CD4-positive, alpha-beta memory T cell (primary cell): ENCODE measurements at places on chromosomes 7 and 10.

DNA sequence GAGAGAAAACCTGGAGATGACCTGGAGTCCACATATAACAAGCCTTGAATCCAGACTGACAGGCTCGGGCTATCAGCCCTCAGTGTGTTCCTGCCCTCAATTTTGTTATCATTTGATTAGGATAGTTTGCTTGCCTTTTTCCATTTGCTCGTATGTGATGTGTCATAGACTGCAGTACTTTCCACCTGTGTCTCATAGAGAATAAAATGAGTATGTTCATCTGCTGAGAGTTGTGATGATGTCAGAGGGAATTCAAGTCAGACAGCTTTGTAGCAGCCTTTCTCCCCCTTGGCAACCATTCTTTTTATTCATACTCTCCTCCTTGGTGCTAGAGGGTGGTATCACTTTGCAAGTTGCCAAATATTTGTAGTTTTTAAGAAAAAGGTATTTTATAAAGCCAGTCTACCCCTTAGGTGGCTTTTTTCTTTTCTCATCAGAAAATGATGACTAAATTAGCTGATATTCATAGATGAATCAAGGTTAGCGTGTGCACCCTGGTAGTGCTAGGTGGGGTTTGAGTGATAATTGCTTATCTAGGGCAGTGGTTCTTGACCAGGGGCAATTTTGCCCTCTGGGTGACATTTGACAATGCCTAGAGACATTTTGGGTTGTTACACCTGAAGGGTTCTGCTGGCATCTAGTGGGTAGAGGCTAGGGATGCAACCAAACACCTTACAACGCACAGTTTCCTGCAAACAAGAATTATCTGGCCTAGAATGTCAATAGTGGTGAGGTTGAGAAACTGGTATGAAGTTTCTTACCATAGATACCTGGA, 5.4 kb downstream of the SGPL1 start:
- DNase-seq: no peak

- DNase-seq: no peak
Measured at GRCh38 chr7:29995652-29996051, 6.1 kb upstream of the SCRN1 start.

- no peak for DNase-seq
Measured at GRCh38 chr7:16135658-16136057, 285.7 kb downstream of the CRPPA start.

DNA sequence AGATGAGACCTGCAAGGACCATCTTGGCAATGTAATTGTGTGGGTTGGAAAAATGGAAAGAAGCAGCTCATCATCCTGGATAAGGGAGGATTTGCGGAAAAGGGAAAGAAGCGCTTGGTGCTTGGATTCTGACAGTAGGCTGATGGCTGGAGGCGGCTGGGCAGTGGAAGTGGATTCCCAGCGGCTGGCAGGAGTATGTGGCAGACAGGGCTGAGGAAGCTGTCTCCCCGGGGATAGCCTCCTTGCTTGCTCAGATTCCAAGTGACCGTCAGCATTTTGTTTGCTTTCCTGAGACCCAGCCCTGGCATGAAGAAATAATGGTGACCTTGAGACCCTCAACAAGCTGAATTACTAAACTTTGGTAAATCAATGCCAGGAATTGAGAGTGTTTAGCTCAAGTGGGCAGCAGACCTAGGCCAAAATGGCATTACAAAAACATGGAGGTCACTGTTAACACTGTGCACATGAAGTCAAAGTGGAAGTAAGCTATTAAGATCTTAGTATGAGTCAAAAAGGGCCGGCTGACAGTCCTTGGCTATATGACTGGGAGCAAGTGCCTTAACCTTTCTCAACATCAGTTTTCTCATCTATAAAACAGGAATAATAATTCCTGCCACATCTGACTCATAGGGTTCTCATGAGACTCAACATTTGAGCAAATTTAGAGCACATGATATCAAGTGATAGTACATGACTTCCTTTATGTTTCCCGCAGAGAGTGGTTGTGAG, 21.3 kb downstream of the SLC25A28 start:
- no peak for DNase-seq

DNA sequence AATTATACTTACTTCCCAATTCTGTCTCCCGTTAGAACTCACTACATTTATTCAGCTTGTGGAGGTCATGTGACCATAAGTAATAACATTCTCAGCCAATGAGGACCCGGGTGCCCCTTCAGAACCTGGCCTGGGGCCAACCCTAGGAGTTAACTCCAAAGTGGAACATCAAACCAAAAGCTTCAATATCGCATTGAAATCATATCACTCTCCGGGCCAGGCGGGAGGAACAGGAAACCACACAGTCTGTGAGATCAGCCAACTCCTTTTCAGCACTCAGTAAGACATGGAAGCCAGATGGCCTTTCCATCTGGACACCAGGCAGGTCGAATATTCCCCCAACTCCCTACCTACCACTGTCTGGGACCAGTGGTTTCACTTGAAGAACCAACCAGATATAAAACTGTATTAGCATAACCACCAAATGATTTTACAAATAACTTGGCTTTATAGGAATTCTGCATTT, 5.5 kb downstream of the CREB3L2 start:
- no peak for DNase-seq
